Activated naive CD8-positive, alpha-beta T cell treated with anti-CD3 and anti-CD28 coated beads, Interleukin-2, amount 50 U/mL, for 24 hours (primary cell): ENCODE measurements at places on chromosomes 12 and 14.

- DNase-seq, result no peak
Observed at GRCh38 chr14:55837467-55837866, 257.5 kb downstream of the KTN1 start.

GRCh38 chr14:38256533-38256840, 594 bp upstream of the CLEC14A start:
- no peak for DNase-seq

GRCh38 chr12:29816874-29817725, 33.4 kb upstream of the TMTC1 start:
- no peak for DNase-seq

DNA sequence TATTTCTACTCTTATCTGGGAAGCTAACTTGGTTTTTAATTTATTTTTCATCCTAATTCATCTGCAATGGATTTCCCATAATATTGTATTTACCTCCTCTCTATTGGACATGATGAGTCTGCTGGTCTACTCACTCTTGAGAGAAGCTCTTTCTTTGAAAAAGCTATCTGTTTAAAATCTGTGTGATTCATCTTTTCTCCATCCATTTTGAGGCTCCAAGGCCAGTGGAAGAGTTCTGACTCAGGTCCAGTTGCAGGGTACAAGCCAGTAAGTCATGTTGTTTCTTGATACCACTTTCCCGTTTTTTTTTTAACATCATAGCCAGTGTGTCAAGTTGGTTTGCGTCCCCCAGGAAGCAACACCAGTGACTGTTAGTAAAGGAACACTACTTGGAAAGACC, 160.3 kb upstream of the BMP4 start:
- no peak for DNase-seq

GRCh38 chr12:18583655-18584054, 154.2 kb downstream of the PLCZ1 start:
- DNase-seq, result no peak

DNA sequence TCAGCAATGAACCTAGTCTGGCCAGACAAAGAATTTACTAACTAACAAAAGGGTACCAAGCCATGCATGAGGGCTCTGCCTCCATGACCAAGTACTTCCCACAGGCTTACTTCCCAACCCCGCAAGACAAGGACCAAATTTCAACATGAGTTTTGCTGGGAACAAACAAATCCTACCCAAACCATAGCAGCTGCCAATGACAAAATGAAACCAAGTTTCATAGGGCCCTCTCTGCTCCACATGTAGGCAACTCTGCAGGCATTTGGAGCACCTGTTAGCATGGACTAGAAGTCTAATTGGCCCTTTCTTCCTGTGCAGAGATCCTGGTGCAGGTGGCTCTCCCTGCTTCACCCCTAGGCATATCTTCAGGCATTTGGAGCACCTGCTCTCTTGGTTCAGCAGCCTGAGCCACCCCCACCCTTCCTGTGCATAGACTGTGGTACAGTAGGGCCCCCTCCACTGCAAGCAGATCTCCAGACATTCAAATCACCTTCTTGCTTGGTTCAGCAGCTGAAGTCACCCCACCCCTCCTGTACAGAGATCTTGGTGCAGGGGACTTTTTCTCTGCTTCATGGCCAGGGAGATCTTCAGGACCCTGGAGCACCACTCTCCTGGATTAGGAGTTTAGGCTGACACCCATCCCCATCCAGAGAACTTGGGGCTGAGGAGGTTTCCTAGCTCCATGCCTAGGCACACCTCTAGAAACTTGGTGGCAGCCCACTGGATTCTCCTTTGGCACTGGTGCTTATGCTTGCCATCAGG, 308.7 kb downstream of the RPAP3 start:
- no peak for DNase-seq

DNA sequence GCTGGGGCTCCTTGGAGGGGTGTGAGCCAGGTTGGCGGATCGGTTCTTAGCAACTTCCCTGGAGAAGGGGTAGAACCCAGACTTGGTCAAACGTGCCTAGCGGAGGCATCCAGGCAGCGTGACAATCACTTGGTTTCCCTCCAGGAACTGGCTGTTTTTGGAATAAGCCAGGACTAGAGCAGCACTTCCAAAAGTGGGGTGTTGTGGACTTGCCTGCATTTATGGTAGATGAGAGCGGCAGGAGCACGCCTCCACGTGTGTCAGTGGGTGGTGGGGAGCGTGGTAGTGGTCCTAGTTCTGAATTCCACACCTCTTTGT, 2.8 kb downstream of the PRMT8 start:
- no peak for DNase-seq

GRCh38 chr12:27493260-27493940, 30.6 kb upstream of the PPFIBP1 start:
- no peak for DNase-seq

- no peak for DNase-seq
Observed at GRCh38 chr14:101008196-101008595, 104.7 kb upstream of the RTL1 start.

- DNase-seq, result no peak
Observed at GRCh38 chr14:51578853-51579252, 72.9 kb upstream of the FRMD6 start.

- no peak for DNase-seq
Observed at GRCh38 chr12:118742431-118742830, 238.9 kb upstream of the SRRM4 start.

DNA sequence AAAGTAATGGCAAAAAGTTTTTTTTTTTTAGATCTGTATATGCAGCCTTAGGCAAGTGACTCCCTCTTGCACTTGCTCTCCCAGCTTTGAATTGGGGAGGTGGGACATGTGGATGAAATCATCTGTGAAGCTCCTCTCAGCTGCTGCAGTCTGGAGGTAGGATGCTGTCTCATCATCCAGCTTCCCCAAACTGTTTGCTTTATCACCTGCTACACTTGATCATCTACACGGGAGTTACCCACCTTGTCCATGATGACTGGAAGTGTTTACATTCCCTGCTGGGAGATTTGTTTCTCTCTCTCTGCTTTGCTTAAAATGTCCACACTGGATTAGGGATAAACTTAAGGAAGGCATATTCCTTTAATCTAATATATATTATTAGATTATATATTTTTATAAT, 8.5 kb upstream of the FGF23 start:
- no peak for DNase-seq

DNA sequence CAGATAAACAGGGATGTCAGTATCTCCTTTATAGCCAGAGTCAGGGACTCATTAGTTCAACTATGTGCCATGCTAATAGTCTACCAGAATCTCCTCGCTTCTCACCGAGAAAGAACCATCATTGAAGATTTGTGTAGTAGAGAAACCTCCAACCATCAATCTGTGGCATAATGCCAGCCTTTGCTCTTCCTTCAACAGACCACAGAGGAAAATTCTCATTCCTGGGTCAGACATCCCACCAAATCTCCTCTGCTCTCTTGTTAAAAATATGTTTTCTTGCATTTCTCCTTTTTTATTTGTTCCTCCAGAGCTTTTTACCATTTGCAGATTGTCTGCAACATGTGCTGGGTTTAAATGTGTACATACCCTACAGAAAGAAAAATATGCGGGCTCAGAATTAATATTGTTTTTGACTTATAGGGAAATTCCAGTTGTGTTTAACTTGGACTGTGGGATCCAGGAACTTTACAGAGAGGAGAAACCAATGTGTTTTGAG, 64.9 kb downstream of the LLPH start:
- no peak for DNase-seq

DNA sequence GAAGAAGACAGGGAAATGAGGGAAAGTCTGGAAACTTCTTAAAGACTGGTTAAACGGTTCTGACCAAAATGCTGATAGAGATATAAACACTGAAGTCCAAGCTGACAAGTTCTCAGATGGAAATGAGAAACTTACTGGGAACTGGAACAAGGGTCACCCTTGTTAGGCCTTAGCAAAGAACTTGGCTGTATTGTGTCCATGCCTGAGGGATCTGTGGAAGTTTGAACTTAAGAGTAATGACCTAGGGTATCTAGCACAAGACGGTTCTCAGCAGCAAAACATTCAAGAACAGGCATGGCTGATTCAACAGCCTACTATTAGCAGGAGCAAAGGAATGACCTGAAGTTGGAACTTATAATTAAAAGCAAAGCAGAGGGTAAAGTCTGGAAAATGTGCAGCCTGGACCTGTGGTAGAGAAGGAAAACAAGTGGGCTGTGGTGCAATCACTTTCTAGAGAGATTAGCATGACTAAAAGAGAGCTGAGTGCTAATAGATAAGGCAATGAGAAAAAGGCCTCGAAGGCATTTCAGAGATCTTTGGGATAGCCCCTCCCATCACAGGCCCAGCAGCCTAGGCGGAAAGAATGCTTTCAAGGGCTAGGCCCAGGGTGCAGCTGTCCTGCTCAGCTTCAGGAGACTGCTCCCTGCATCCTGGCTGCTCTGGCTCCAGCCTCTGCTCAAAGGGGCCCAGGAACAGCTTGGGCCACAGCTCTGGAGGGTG, 60.3 kb downstream of the ATP2B1 start:
- no peak for DNase-seq

DNA sequence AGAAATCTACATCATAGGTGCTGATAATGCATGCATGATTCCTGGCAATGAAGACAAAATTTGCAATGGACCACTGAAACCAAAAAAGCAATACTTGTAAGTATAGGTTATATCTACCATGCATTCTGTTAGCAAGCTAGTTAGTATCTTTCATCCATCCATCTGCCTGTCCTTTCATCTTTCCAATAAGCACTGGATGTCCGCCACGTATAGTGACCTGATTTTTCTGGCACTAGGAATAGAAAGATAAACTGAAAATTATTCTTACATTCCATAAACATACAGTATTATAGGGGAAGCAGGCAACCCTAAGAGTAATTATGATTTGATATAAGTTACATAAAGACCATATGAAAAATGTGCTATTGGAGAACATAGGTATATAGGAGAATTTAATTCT, 87.2 kb upstream of the MYF6 start:
- no peak for DNase-seq

GRCh38 chr12:172732-173161, 41.2 kb downstream of the SLC6A12 start:
- DNase-seq, result no peak

DNA sequence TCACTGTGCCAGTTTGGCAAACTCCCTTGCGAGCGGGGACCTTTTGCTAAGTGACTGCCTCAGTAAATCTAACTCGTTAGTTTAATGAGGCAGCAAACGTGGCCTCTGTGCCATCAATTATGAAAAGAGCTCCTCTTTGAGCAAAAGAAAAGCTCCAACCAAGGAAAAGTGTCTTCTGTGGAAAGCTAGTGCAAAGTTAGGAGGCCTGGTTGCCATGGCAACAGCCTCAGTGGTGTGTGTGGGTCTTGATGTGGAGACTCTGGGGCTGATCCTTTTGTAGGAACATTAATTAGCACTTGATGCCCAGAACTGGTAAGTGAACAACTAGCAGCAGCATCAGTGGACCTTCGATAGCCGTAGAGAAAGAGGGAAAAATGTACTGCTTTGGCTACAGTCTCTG, 145.7 kb downstream of the CHST11 start:
- DNase-seq, result no peak

GRCh38 chr14:96538097-96538989, 36.2 kb downstream of the PAPOLA start:
- no peak for DNase-seq

DNA sequence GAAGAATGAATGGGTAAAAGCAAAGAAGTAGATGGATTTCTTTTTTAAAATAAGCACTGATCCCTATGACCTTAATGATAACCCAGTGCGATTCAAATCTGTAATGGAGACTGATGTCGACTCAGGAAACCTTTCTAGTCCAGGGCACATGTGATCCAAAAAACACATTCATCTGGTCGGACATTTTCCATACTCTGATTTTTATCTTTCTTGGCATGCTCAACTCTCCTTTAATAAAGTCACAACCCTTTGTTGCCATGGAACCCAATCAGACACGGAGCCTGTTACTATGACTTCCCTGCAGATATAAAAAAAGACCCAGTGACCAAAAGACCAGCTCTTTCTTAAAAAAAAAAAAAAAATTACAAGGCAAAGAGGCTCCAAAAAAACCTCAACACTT, 27.9 kb downstream of the TMCC3 start:
- no peak for DNase-seq

DNA sequence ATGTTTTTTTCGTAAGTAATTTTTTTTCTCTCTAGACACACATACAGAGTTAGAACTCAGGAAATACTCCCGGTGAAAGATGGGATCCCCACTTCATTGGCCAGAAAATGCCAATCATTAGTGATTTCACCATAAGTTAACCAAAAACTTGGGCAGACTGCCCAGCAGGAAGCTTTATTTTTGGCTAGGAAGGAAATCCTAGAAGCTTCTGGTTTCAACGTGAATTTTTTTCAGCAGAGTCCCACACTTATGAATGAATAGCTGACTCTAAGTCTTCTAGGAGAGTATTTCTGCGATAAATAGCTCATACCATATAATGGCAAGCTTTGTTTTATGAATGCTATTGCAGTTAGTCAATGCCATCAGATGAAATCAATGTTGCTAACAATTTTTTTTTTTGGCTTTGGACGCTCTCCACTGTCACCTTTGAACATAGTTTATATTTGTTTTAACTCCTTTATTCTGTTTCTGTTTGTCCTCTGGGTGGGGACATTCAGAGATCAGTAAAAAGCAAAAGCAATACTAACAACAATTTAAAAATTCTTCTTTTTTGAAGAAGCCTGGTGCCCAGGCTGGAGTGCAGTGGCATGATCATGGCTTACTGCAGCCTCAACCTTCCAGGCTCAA, 9.5 kb downstream of the PPP1CC start:
- no peak for DNase-seq

GRCh38 chr14:80491131-80491530, 279.8 kb upstream of the DIO2 start:
- no peak for DNase-seq

- DNase-seq, result no peak
Observed at GRCh38 chr12:104340925-104341611, 37.5 kb downstream of the EID3 start.

DNA sequence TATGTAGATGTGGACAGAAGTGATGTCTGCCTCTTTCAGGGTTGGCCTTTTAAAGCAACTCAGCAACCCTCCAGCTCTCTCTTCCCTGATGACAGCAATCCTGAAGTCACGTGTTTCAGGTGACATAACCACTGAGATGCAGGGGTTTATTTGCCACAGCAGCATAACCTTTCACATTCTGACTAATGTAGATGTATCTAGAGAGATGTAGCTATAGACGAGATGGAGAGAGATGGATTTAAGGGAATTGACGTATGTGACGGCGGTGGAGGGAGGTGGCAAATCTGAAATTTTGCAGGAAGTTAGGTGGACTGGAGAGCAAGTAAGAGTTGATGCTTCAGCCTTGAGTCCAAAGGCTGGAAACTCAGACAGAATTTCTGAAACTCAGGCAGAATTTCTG, 126.0 kb downstream of the ZFP36L1 start:
- DNase-seq, result no peak

GRCh38 chr12:24979329-24979728, 30.4 kb upstream of the BCAT1 start:
- DNase-seq, result no peak
